Sigmoid colon (tissue), 7 donors: ENCODE measurements at places on chromosomes 6 and 20. TPM values are rescaled to one million over a fixed set of nuclear protein-coding genes. Genes with fewer than 3 reads are reported as not detected.

Gene SAYSD1
- 17.1 TPM for total RNA-seq

Gene CCND3
- 102 TPM for total RNA-seq

Gene C4A
- total RNA-seq: 249 TPM

Gene COL19A1
- 0.82 TPM for total RNA-seq

Gene LPA
- not detected for total RNA-seq

Gene RAET1G
- total RNA-seq: not detected

Gene CLPSL1
- total RNA-seq: not detected

Gene PTCHD4
- 1.3 TPM for total RNA-seq

Gene CCM2L
- total RNA-seq: 4.6 TPM

Gene CALHM6
- 5.0 TPM for total RNA-seq

DNA sequence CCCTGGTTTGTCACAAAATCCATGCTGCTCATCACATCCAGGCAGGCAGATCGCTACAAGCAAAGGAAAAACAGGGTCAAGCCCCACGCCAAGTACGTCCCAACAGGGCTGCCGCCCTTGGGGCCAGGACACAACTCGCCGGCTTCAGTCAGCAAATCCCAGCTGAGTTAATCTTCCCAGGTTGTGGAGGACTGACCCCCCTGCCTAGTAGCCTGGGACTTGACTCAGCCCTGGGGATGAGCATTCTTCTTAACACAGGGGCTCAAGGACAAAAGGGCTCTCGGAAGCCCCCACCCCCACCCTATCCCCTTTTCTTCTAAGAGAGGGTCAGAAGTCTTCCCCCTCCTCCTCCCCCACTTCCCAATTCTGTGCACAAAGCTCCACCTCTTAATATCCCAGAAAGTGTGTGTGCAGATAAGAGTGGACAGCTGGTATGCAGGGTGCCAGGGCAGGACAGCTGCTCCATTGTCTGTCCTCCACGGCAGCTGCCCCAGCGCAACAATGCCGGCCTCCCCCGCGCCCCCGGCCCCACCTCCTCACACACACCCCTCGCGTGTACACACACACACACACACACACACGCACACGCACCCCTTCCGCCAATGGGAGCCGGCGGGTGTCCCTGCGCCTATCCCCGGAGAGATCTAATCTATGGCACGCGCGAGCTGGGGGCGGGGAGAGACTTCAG is 4.5 kb downstream of the DLL1 start:
- DNase-seq: peak; percentile 65
- peaks cover 41% of the 10 kb centered on the region for H3K27me3 ChIP-seq
- no peak overlapping the region for H3K4me3 ChIP-seq

- H3K27ac ChIP-seq: no peak overlapping the region
- H3K4me1 ChIP-seq: no peaks in the 10 kb centered on the region
- H3K36me3 ChIP-seq: no peaks in the 10 kb centered on the region
- DNase-seq: no peak
Measured at GRCh38 chr6:82413868-82414267, 50.3 kb downstream of the TPBG start.

GRCh38 chr6:170433163-170434116 is 119.7 kb downstream of the PSMB1 start:
- H3K27ac ChIP-seq: no peak overlapping the region
- no peaks in the 10 kb centered on the region for H3K36me3 ChIP-seq
- H3K4me3 ChIP-seq: no peak overlapping the region
- DNase-seq: peak; percentile 15

DNA sequence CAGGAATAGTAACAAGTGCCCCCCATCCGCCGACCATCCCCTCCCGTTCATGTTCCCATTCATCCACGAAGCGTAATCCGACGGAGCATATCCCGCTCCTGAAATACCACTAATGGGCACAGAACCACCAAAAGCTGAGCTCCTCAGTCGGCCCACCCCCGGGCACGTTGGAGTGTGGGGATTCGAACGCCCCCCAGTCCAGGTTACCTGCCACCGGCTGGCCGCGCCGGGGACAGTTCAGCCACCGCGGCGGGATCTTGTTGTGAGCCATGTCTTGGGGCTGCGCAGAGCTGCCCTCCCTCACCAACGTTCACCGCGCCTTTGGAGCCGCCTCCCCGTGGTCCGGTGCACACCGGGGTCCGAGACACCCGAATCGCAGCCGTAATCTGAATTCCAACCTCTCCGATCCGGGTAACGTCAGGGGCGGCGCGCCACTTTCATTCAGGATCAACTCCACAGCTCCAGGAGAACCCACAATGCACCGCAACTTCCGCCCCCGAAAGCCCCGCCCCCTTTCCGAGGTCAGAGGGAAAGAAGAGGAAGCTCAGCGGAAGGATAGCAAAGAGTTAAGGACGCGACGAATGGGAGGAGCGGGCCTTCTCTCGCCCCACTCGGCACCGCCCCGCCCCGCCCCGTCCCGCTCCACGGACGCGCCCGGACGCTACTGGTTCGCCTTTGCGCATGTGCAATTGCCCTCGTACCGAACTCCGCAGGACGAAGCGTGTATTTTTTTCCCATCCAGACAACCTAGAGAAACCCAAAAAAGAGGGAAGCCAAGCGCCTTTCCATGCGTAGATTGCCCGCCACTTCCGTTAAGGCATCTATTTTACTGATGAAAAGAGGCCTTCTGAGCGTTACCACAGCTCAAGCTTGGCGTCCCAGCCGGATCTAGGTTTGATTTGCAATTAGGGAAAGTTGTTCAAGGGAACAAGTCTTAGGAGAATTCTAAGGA is at the start of gene RNGTT:
RNGTT (minus strand) TSS at position 480 of the 952 bp plus-strand sequence; CDS start at position 271, 209 bp downstream.
- H3K4me3 ChIP-seq: peak within 1 kb of the TSS; percentile 87
- peak; percentile 99 for DNase-seq
- H3K27ac ChIP-seq: peak within 1 kb of the TSS; percentile 87
- H3K4me1 ChIP-seq: peaks cover 22% of the 10 kb centered on the region
- H3K27me3 ChIP-seq: no peaks in the 10 kb centered on the region
- no peaks in the 10 kb centered on the region for H3K36me3 ChIP-seq

DNA sequence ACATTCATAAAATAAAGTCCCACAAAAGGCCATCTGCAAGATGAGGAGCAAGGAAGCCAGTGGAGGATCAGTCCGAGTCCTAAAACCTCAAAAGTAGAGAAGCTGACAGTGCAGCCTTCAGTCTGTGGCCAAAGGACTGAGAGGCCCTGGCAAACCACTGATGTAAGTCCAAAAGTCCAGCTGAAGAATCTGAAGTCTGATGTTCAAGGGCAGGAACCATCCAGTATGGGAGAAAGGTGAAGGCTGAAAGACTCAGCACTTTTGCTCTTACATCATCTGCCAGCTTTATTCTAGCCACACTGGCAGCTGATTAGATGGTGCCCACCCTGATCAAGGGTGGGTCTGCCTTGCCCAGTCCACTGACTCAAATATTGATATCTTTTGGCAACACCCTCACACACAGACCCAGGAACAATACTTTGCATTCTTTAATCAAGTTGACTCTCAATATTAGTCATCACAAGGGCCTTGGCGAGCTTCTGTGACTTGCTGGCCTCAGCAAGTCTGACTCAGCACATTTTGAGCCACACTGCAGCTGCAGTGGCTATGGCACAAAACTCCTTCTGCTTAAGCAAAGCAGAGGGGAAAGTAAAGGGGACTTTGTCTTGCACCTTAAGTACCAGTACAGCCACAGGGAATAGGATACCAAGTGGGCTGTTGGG is 1370.3 kb upstream of the CITED2 start:
- no peaks in the 10 kb centered on the region for H3K4me1 ChIP-seq
- no peak overlapping the region for H3K4me3 ChIP-seq
- H3K27me3 ChIP-seq: no peaks in the 10 kb centered on the region
- no peaks in the 10 kb centered on the region for H3K36me3 ChIP-seq

- no peaks in the 10 kb centered on the region for H3K36me3 ChIP-seq
- no peak overlapping the region for H3K27ac ChIP-seq
- no peaks in the 10 kb centered on the region for H3K27me3 ChIP-seq
- no peak for DNase-seq
Measured at GRCh38 chr6:160426136-160426535, 78.0 kb downstream of the SLC22A3 start.

- H3K4me1 ChIP-seq: no peaks in the 10 kb centered on the region
- H3K36me3 ChIP-seq: no peaks in the 10 kb centered on the region
- no peaks in the 10 kb centered on the region for H3K27me3 ChIP-seq
- H3K27ac ChIP-seq: no peak overlapping the region
- no peak for DNase-seq
Measured at GRCh38 chr6:138654715-138655634, 118.6 kb upstream of the CCDC28A start.

DNA sequence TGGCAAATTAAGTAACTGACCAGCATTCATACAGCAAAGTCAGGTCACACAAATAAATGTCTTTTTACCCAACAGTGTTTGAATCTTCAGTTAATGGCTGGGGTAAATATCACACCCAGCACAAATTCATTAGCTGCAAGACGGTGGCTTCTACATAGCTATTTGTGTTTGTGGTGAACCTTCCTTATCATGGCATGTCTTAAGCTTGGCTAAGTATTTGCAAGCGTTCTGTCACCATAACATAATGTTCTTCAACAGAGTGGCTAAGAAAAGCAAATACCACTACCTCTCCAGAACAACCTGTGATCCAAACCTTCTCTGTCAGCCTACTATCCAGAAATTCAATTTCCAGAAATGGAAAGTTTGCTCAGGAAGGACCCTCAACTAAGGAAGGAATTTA is 255.6 kb upstream of the TAB2 start:
- H3K36me3 ChIP-seq: no peaks in the 10 kb centered on the region
- no peak overlapping the region for H3K27ac ChIP-seq
- no peaks in the 10 kb centered on the region for H3K4me1 ChIP-seq
- no peak for DNase-seq
- H3K27me3 ChIP-seq: no peaks in the 10 kb centered on the region
- H3K4me3 ChIP-seq: no peak overlapping the region

DNA sequence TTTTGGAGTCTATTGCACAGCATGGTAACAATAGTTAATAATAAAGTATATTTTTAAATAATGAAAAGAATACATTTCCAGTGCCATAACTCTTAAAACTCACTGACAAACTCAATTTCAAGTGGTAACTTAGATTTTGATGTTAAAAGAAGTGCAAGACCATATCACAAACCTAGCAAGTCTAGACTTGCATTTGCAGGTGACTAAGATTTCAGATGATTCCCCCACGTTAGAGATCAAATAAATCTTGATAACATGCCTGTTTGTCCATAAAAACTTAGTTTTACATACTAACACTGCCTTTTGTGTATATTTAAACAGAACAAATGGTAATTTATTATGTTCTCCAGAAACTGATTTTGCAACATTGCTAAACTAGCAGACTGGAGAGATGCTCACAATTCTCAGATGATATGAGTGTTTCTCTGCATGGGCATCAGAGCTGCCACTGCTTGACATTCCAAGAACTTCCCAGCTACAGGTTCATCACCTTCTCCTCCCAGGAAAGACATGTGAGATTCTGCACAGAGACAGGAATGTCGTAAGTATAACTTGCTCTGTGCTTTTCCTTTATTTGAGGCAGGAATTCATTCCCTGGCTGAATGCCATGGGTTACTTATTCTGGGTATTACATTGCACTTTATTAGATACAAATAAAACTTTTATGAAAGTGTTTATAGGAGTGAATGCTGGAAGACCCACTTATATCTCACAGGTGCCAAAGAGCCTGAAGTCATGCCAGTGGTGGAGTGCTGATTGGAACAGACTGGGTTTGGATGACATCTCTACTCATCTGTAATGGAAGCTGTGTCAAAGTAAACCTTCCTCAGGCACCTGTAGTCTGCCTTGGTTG is 160.2 kb upstream of the FOXA2 start:
- no peaks in the 10 kb centered on the region for H3K4me1 ChIP-seq
- no peaks in the 10 kb centered on the region for H3K27me3 ChIP-seq
- H3K4me3 ChIP-seq: no peak overlapping the region
- no peaks in the 10 kb centered on the region for H3K36me3 ChIP-seq
- H3K27ac ChIP-seq: no peak overlapping the region

- peaks cover 19% of the 10 kb centered on the region for H3K4me1 ChIP-seq
- H3K27me3 ChIP-seq: no peaks in the 10 kb centered on the region
- peak overlapping the region; percentile 69 for H3K4me3 ChIP-seq
Measured at GRCh38 chr6:79536585-79536953, 661 bp downstream of the LCA5 start.

DNA sequence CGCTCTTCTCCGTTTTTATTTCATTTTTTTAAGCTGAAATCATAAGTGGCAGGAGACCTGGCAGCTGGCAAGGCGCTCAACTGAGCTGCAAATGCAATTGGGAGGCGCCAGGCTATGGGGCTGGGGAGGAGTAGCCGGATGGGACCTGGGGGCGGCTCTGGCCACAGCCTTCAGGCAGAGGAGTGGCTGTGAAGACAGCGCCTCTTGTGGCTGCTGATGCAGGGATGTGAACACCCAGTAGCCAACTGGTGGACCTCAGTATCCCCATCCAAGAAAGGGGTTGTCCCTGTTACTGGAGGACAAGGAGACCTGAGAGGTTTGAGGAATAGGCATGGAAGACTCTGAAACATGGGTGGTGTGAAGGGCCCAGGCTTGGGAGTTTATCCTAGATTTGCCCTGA is 12.6 kb downstream of the KCNK17 start:
- H3K4me1 ChIP-seq: peaks cover 5% of the 10 kb centered on the region
- no peak for DNase-seq
- H3K36me3 ChIP-seq: no peaks in the 10 kb centered on the region
- no peak overlapping the region for H3K27ac ChIP-seq
- no peaks in the 10 kb centered on the region for H3K27me3 ChIP-seq

GRCh38 chr20:52054123-52054522 is 137.5 kb downstream of the ZFP64 start:
- no peak overlapping the region for H3K4me3 ChIP-seq
- DNase-seq: no peak

DNA sequence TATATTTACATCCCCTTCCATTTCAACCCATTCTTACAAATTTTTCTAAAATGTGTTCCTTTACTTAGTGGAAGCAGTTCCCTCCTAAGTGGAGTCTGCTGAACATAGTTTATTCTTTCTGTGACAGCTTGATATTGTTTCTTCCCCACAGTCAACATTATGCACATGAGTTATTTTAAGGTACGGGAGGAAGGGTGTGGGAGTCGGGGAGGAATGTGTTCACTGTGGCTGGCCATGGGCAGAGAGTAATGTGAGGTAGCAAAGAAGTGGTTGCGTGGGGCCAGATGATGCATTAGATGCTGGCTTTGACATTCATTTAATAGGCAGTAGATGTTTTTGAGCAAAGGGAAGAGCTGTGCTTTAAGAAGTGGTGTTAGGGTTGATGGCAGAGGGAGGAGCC is 98.5 kb downstream of the ARMC2 start:
- no peaks in the 10 kb centered on the region for H3K36me3 ChIP-seq
- no peaks in the 10 kb centered on the region for H3K27me3 ChIP-seq
- peak; percentile 74 for DNase-seq
- H3K27ac ChIP-seq: peak overlapping the region; percentile 83
- H3K4me1 ChIP-seq: peaks cover 75% of the 10 kb centered on the region
- no peak overlapping the region for H3K4me3 ChIP-seq

DNA sequence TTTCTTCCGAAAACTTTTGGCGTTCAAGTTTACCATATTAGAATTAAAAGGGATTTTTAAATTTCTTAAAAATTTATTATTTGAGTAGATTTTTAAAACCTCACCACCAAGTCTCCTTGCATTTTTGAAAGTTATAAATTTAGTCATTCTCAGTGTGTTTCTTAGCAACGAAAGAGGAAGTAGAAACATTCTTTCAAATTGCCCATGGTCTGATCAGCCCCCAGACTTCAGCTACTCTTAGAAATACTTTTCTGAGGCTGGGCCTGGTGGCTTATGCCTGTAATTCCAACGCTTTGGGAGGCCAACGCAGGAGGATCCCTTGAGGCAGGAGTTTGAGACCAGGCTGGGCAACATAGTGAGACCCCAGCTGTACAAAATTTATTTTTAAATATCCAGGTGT is 15.1 kb upstream of the RTF2 start:
- no peaks in the 10 kb centered on the region for H3K36me3 ChIP-seq
- H3K27me3 ChIP-seq: no peaks in the 10 kb centered on the region
- no peak for DNase-seq
- H3K4me3 ChIP-seq: no peak overlapping the region
- H3K27ac ChIP-seq: no peak overlapping the region
- H3K4me1 ChIP-seq: no peaks in the 10 kb centered on the region

GRCh38 chr6:163023700-163024099 is 295.9 kb downstream of the PACRG start:
- no peaks in the 10 kb centered on the region for H3K27me3 ChIP-seq
- no peaks in the 10 kb centered on the region for H3K4me1 ChIP-seq
- H3K4me3 ChIP-seq: no peak overlapping the region
- DNase-seq: no peak
- no peaks in the 10 kb centered on the region for H3K36me3 ChIP-seq
